ENCODE measurements at places on chromosomes 5 and 9.

DNA sequence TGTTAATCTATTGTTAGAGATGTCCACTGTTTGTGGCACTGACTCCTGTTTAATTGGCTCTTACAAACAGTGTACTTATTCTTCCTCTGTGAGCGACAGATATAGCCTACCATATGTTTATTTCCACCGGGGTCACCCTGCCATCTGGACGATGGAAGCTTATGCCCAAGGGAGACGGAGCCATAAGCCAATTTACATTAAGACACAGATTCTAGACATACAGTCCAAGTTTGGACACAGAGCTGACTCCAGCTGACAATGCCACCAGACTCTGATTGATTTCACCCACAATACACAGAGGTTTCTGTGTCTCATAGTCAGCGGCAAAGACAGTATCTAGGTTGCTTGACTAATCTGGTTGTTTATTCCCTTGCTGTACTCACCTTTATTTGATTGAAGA lies 198.9 kb downstream of the ENC1 start:
- no peak for DNase-seq

DNA sequence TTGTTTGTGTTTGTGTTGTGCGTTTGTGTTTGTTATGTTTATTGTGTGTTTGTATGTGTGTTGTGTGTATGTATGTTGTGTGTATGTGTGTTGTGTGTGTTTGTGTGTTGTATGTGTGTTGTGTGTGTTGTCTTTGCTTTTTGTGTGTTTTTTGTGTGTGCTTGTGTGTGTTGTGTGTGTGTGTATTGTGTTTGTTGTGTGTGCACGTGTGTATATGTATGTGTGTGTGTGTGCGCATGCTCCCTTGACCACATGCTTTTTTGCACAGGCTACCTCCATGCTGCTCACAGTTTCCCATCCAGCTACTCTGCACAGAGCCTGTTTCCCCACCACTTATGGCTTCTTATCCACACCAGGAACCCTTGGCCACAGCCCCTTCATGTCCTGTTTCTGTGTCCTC lies 720.0 kb upstream of the ADAMTS16 start:
- no peak for DNase-seq

DNA sequence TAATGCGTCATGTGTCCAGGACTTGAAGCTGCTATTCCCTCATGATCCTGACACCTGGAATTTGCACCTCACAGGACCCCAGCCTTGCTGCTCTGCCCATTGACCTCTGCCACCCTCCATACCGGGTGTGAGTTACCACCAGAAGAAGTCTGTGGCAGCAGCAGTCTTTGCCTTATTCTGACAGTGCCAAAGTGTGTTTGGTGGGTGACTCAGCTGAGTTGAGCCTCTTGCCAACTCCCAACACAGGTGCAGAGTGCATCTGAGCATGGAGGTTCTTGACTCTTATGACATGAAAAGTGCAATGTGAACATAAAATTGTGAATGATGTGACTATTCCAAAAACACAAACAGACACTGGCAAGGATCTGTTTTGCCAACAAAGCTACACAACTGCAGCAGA lies 1166.5 kb upstream of the CDH18 start:
- DNase-seq = no peak

GRCh38 chr5:180976518-180976917 lies 12.1 kb upstream of the BTNL3 start:
- no peak for DNase-seq

DNA sequence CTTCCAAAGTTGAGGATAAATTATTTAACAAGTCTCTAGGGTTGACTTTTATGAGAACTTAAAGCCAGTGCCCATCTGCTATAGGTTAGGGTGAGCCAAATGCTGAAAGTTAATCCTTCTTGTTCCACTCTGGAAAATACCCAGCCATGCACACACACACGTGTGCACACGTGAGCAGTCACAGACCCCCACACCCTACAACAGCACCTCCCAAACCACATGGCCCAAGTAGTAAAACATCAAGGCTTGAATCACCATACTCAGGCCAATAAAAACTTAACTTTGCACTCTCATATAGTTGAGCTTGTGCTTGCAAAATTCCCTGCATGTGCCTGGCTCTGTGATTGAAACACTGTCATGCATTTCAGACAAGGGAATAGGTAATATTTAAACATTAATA lies 467.6 kb downstream of the ARHGEF28 start:
- DNase-seq = no peak

GRCh38 chr9:89958086-89958485 lies 353.3 kb downstream of the GADD45G start:
- no peak for DNase-seq

- no peak for DNase-seq
These were observed 43.1 kb downstream of the PRR16 start for GRCh38 chr5:120507197-120507596.

- DNase-seq = peak; percentile 3
These were observed 233.2 kb downstream of the FBXL17 start for GRCh38 chr5:108148715-108149139.

DNA sequence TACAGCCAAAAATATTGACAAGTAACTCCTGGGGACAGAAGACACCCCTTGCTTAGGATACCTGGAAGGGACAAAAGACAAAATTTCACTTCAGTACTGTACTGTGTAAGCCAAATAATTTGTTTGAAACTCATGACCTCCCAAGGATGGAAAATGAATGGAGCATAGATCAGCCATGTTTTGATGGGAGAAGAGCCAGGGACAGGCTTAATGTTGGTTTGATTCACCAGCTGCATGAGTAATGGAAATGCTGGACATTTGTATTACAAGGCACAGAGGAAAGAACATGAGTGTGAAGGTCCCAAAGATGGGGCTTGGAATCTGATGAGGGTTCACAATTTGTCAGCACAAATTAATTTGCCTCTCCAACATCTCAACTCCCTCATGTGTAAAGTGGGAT lies 122.8 kb downstream of the ENC1 start:
- peak; percentile 73 for DNase-seq

GRCh38 chr5:2810644-2811043 lies 59.2 kb upstream of the IRX2 start:
- no peak for DNase-seq

DNA sequence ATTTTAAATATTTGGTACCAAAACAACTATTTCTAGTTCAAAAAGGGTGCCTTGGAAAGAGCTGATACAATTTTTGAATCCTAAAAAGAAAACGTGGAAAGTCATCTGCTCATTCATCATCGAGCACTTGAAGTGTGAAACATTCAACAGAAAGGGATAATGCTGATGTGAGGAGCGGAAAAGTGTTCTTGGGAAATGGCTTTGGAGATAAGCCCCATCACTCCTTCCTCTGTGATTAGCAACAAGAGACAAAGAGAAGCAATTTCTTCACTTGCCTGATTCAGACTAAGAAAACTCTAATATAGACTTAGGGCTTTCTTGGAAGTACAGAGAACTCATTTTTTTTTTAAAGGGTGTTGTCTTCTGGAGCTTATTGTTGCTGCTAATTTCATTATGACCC lies 74.9 kb downstream of the C9orf152 start:
- DNase-seq = no peak

GRCh38 chr5:158987231-158987630 lies 112.5 kb downstream of the EBF1 start:
- no peak for DNase-seq

- DNase-seq = no peak
These were observed 15.7 kb downstream of the GPBP1 start for GRCh38 chr5:57189515-57189914.

- no peak for DNase-seq
These were observed 59.0 kb downstream of the BASP1 start for GRCh38 chr5:17276445-17276844.

DNA sequence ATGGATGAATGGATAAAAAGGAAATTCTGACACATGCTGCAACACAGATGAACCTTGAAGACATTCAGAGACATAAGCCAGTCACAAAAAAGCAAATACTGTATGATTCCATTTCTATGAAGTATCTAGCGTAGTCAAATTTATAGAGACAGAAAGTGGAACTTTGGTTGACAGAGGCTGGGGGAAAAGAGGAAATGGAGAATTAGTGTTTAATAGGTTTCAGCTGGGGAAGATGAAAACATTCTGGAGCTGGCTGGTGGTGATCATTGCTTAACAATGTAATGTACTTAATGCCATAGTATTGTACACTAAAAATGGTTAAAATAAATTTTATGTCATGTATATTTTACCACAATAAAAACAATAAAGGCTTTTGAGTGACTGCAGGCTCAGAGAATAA lies 24.2 kb downstream of the PPIC start:
- peak; percentile 47 for DNase-seq

- DNase-seq = no peak
These were observed 6.4 kb downstream of the THBS4 start for GRCh38 chr5:80041527-80041926.

- no peak for DNase-seq
These were observed 179.1 kb upstream of the RASEF start for GRCh38 chr9:83242066-83242465.

- no peak for DNase-seq
These were observed 1.9 kb downstream of the DMRT1 start for GRCh38 chr9:843427-843785.

DNA sequence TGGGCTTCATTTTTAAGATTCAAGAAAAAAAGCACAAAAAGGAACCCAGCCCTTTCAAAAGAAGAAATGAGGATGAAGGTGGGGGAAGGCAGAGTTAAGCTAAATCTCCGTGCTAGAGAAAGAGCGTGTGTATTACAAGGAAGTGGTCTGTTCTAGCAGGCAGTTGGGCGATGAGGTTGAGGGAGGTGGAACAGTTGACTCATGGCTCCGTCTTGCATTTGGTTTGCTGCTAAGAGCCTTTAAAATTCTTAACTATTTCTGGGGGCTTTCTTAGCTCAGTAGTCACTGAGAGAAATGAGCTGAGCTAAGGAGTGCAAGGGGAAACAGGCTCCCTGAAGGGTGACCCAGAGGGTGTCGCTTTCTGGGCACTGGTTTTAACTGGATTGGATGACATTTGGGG lies 117.4 kb downstream of the GCNT1 start:
- peak; percentile 78 for DNase-seq

- DNase-seq = no peak
These were observed 109.5 kb downstream of the SMIM23 start for GRCh38 chr5:171895081-171895480.
